Stimulated activated CD8-positive, alpha-beta memory T cell treated with anti-CD3 and anti-CD28 coated beads, Interleukin-15, amount 100 ng/mL, for 24 hours (primary cell): ENCODE measurements at places on chromosomes 2 and 18.

GRCh38 chr2:101295895-101296294 lies 12.6 kb downstream of the RNF149 start:
- DNase-seq = no peak

- DNase-seq = no peak
Measured at GRCh38 chr18:12960853-12961397, 13.1 kb downstream of the SEH1L start.

DNA sequence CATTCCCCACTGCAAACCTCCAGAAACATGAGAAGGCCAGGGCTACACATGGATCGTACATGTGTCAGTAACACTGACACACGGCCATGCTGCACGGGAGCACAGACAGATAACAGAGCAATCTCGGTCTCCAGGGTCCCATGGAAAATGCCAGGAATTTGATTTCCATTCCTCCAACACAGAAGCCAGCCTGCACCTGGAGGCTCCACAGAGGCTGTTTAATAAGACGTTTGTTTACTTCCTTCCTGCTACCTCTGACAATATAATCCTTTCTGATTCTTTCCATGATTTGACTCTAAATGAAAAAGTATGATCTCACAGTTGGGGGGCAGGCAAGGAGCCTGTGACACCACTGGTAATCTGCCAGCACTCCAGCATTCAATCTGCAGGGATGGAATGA lies 210.9 kb upstream of the DDX18 start:
- no peak for DNase-seq

- no peak for DNase-seq
Measured at GRCh38 chr2:11802782-11803191, 56.4 kb downstream of the LPIN1 start.

DNA sequence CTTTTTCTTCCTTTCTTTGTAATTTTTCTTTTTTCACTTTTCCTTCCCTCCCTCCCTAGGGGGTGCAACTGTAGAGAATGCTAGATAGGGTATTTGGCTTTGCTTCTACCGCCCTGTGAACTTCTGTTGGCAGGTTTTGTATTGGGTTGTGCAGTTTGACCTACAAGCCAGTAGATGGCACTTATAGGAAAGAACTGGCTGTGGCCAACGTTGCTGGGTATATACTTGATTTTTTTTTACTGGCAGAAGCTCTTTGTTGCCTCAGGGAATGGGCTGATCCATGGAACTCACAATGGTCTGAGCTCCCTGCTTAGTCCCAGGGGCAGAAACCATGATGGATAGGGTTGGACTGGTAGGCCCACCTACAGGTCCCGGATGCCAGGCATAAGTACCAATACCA lies 1019.5 kb upstream of the LRRTM1 start:
- DNase-seq = no peak

DNA sequence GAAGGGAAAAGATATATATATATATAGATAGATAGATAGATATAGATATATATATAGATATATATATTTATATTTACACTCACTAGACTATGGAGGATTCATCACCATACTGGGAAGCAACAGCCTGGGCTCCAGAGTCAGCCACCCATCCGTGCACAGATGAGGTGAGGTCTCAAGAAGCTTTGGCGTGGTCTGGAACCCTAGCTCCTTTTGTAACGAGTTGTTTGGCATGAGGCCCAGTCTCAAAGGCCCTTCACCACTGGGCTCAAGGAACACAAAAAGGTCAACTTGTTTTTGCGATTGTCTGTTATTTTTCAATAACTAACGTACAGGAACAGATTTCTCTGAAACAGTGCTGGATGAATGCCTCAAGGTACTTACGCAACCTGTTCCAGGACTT lies 448.7 kb downstream of the CMPK2 start:
- DNase-seq = no peak

DNA sequence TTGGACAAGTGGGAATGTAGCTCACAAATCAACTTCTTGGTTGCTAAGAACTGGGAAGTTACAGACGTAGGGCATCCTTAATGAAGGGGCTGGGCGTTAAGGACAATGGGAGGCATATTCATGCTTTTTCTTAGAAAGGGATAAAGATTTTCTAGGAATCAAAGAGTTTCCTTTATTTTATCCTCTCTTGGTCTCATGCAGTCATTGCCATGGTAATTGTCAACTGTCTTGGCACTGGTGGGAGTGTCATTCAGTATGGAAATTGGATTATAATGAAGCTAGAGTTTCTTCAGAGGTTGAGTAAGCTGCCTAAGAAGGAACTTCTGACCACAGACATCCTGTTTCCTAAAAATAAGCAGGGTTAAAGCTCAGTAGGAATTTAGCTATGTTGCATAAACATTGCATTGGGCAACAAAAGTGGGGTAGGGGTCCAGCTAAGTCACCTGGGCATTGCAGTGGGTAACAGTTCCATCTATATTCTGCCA lies 114.0 kb downstream of the LYPD6B start:
- no peak for DNase-seq

- DNase-seq = no peak
Measured at GRCh38 chr18:51195451-51196117, 1.9 kb downstream of the MEX3C start.

- DNase-seq = no peak
Measured at GRCh38 chr2:98454500-98455235, 10.0 kb downstream of the INPP4A start.

DNA sequence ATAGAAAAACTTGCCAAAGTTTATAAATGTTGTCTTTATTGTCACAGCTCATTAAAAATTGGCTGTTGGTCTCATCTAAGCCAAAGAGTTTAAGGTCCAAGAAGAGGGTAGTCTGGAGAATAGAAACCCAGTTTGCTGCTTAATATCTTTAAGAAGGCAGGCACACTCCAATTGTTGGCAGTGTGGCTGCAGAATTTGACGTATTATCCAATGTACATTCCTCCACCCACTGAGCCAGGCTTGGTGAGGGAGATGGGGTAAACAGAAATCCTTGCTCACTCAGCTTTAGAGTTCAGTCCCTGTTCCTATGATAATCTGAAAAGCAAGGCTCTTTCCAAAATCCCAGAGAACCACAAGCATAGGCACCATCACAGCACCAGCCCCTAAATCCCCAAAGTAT lies 10.7 kb upstream of the ADD2 start:
- no peak for DNase-seq

GRCh38 chr2:232831496-232831895 lies 38.6 kb upstream of the SNORC start:
- no peak for DNase-seq

- no peak for DNase-seq
Measured at GRCh38 chr18:12679183-12679786, 21.4 kb upstream of the SPIRE1 start.

- no peak for DNase-seq
Measured at GRCh38 chr18:35818353-35818667, 154.2 kb upstream of the RMP24 start.

DNA sequence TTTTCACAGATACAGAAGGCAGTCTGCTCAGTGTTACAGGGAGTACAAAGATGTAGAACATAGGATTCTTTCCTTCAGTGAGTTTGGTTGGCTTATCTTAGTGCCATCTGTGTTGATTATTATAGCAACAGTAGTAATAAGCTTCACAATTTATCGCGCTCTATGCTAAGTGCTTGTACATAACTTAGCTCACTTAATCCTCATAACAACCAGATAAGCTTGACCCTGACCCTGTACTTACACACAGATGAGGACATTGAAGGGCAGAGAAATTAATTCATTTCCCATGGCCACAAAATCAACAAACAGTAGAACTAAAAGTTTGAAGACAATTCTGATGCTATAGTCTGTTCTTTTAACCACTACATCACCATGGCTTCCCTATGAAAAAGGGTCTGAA lies 121.8 kb downstream of the SPHKAP start:
- DNase-seq = no peak

DNA sequence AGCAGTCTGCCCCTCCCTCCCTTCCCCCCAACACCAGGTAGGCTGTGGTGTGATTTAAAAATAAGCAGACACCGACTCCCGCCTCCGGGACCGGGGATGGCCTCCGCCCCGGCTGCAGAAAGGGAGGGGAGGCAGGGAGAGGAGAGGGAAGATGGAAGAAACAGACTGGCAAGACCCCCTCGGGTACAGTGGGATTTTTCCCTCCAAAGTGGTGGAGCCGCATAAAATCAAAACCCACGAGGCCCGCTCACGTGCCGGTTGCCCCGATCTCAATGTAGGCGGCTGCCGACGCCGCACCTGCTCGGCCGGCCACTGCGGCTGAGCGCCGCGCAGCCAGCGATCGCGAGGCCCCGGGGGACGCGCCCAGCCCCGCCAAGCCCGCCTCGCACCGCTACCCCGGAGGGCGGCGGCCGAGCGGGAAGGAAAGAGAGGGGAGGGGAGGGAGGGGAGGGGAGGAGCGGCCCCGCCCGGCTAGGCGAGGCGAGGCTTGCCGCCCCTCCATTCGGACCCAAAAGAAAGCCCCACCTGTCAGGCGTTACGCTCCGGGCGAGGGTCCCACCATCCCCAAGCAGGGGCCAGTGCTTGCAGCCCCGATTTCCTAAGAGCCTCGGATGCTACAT lies 811 bp downstream of the ADD2 start:
- no peak for DNase-seq

DNA sequence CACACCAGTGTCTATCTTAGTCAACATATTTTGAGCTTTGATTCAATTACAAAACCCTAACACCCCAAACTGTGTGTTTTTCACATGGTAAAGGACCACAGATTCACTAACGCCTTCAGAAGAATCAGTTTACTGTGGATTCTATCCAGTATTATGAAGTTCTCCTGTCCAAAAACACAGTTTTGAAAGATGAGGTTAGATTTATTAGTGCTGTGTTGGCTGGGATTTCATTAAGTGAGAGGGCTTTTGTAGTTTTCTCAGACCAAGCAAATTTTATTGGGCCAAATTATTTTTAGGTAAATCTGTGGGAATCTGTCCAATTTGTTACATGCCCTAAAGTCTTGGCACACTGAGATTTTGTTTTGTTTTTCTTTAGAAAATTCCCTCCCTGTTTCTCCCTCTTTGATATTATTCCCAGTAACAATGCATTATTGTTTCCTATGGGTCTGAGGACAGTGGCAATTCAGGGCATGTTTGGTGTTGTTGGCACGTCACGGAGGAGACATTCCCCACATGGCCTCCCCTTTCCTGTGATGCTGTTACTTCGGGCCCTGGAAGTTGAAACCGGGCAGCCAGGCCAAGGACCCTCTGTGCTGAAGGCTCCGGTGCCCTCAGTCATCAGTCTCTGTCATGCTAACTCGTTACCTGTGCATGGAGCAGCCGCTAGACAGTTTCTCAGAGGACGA lies 87.5 kb upstream of the ALKAL2 start:
- no peak for DNase-seq

- no peak for DNase-seq
Measured at GRCh38 chr2:190173392-190173791, 110.9 kb upstream of the MSTN start.

GRCh38 chr2:17363846-17364245 lies 154.4 kb downstream of the RAD51AP2 start:
- no peak for DNase-seq

DNA sequence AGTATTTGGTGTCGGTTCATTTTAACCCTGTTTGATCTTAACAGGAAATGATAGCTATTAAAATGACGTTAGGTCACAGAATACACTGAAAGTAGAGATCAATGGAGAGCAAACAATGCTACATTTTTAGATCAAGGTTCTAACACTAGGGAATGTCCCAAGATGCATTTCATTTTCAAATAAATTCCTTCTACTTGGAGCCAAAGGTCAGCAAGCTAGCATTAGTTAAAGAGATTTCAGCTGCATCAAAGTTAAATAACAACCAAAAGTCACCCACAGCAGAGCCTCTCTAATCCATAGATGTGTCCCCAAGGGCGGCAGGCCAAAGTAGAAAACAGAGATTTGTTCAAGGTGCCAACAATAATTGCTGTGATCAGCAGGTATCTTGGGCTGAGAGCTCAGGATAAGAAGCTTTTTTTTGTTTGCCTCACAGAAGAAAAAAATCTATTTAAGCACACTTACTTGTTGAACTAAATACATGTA lies 1233.6 kb upstream of the TMEFF2 start:
- no peak for DNase-seq

DNA sequence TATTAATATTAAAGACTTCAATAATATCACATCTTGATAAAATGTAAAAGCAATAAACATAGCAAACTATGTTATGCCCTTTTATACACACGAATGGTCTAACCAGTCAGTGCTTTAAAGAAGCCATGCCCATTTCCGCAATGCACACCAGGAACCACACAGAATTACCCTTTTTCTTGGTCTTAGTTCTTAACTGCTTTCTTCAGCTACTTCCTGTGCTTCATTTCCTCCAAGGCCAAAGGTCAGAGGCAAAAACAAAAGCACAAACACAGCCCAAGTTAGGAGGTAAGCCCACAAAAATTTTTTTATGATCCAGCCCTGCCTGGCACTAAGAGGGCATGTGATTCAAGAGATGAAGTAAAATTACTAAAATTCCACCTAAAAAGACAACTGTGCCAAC lies 267.2 kb downstream of the FBXO15 start:
- DNase-seq = no peak

- DNase-seq = no peak
Measured at GRCh38 chr2:176642074-176642473, 372.8 kb downstream of the MTX2 start.

DNA sequence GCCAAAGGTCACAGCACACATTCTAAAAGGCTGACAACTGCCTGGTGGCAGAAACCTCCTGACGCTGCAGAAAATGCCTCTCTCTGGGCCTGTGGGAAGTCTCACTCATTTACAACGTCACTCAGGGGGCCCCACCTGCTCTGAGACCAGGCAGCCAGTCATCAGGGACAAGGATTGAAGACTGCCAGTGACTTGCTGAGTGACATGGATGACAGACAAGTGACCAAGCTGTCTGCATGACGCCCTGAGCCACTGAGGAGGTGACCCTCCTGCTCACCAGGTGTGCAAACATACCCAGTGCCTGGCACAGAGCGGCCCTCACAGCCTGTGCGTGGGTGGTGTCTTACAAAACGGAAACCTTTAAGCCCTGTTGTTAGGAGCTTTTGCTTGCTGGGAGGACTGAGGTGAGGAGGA lies 392.4 kb downstream of the TNS1 start:
- DNase-seq = no peak

- no peak for DNase-seq
Measured at GRCh38 chr2:98663511-98664090, 55.2 kb downstream of the UNC50 start.

- no peak for DNase-seq
Measured at GRCh38 chr2:171086352-171087290, 74.1 kb downstream of the TLK1 start.

DNA sequence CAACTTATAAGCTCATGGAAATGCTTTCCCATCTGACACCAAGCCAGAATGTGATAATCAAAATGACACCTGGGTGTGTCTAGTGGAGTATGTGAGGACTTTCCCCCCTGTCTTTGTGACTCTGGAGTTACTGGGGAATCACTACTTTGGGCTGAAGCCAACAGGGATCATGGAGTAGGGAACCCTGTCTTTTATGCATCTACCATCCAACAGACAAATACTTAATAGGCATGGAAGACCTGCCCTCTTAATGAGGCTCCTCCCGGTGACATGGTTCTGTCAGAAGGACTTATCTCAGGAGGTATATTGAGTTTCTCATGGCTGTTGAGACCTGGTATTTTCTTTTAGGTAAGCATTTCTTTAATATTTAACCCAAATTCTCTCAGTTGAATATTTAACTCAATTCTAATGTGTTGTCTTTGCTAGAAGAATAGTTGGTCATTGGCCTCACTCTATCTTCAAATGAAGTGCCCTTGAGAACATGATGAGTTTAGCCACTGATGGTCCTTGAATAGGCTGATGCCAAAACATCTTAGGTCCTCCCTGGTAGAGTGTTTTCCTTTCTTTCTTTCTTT lies 42.1 kb downstream of the TGIF1 start:
- no peak for DNase-seq

GRCh38 chr18:78912844-78913243 lies 66.8 kb upstream of the SALL3 start:
- no peak for DNase-seq
